ENCODE measurements at places on chromosomes 4 and X. TPM values are rescaled to one million over a fixed set of nuclear protein-coding genes. Genes with fewer than 3 reads are reported as not detected.

POF1B gene
- 142 TPM for total RNA-seq

MSX1 gene
- 0.43 TPM for total RNA-seq

CXorf65 gene
- not detected for total RNA-seq

MAGEA4 gene
- not detected for total RNA-seq

NAP1L3 gene
- total RNA-seq, result 1.4 TPM

STPG2 gene
- 0.17 TPM for total RNA-seq

HAND2 gene
- total RNA-seq, result 175 TPM

COX7B2 gene
- total RNA-seq, result not detected

HHIP gene
- total RNA-seq, result 5.5 TPM

FGFRL1 gene
- total RNA-seq, result 14.7 TPM

RNF175 gene
- not detected for total RNA-seq

C4orf50 gene
- total RNA-seq, result 0.73 TPM

CCDC158 gene
- not detected for total RNA-seq

DNA sequence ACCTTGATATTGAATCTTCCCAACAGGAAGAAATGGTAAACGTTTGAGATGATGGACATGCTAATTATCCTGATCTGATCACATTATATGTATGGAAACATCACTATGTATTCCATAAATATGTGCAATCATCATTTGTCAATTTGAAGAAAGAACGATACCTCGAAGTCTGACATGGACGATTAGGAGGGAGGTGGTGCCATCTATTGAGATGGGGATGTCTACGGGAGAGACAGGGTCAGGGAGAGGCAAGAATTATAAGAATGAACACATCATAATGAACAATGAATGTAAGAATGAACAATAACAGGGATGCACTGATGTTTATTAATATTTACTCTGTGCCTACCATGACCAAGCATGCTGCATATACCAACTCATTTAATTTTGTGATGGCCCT lies 93.7 kb upstream of the SOD3 start:
- DNase-seq, result no peak

- DNase-seq, result no peak
These were observed 3.1 kb downstream of the SLITRK4 start for GRCh38 chrX:143632625-143633410.

DNA sequence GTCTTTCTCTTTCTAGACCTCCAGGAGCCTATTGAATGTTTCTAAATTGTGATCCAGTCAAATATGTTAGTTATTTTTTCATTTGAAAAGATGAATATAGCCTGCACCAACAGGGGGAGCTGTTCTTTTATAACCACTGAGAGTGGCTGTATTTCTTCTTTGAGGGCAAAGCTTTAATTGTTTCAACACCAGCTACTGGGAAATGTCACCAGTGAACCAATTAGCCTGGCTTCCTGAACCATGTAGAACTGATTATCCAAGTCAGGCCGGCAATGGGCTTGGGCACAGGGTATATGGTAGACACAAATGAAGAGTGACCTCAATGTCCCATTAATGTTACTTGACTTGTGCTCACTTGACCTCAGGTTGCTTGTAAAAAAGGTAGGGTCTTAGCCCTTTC lies 4.8 kb upstream of the DAPP1 start:
- DNase-seq, result no peak

DNA sequence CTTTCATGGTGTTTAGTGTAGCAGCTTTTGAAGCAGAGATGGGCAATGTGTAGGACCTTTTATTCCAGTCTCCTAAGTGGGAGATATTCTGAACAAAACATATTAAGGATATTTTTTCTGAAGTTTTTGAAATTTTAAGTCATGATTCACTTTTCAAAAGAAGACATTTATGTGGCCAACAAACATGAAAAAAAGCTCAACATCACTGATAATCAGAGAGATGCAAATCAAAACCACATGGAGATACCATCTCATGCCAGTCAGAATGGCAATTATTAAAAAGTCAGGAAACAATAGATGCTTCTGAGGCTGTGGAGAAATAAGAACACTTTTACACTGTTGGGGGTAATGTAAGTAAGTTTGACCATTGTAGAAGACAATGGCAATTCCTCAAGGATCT lies 76.0 kb downstream of the FAT4 start:
- no peak for DNase-seq

DNA sequence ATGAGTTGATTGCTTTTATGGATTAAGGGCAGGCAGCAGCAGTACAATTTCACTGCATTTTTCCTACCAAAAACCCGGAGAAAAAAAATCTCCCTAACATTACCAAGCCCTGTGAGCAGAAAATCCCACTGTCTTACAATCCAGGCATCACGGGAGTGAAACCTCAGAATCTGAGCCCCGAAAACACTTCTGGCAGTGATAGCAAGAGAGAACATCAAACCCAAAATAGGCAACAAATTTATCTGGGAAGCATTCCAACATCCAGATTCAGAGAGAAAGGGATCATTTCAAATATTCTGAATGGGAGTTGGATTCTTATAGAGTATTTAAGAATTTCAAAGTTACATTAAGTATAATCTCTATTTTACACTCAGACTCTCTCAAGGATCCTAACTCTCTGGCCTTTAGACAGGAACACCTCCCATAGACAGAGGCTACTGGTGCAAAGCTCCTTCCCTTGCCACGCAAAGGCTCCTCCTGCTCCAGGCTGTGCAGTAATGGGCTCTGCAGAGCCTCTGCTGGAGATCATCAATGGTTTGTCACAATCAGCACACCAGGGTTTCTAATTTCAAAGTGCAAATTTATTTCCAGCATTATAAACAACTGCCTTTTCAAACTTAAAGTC lies 256.9 kb downstream of the PARM1 start:
- DNase-seq, result no peak

DNA sequence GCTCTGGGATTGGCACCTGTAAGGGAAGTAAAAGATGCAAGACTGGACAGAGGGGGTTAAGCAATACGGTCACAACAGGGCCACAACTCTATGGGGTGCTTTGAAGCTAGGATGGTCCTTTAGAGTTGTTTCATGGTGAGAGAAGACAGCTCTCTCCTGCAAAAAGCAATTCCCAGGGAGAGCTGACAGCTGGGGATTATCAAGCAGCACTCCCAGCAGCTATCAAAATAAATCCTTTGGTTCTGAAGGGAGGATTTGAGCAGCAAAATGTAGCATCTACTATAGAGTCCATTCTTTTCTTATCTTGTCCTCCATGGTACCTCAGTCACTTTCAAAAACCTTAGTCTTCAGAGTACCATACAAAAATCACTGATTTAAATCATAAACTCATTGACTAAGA lies 35.1 kb upstream of the AP1AR start:
- DNase-seq, result no peak

GRCh38 chr4:174365018-174365587 lies 81.4 kb downstream of the CEP44 start:
- DNase-seq, result no peak

- no peak for DNase-seq
These were observed 49.4 kb upstream of the USP38 start for GRCh38 chr4:143135358-143135757.

- DNase-seq, result no peak
These were observed 402.4 kb upstream of the NDST4 start for GRCh38 chr4:115515772-115516171.

GRCh38 chr4:153079857-153080391 lies 124.3 kb upstream of the TRIM2 start:
- no peak for DNase-seq

- DNase-seq, result no peak
These were observed 26.2 kb downstream of the DLG3 start for GRCh38 chrX:70470850-70471289.

DNA sequence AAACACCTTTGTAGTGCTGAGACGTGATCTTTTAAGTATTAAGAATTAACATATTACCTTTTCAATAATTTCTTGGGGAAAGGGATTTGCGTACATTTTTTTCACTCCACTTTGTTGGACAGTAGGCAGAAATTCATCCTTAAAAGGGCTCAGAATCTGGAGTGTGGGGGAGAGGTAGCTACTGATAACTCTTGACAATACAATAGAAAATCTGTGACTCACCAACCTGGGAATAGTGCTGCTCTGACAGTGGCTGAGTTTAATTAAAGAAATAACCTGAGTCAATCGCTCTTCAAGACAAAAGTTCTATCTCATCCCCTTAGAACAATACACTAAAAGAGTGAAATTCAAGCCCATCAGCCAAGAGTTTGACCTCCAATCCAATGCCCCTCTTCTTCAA lies 60.2 kb downstream of the SLC9A7 start:
- DNase-seq, result no peak

DNA sequence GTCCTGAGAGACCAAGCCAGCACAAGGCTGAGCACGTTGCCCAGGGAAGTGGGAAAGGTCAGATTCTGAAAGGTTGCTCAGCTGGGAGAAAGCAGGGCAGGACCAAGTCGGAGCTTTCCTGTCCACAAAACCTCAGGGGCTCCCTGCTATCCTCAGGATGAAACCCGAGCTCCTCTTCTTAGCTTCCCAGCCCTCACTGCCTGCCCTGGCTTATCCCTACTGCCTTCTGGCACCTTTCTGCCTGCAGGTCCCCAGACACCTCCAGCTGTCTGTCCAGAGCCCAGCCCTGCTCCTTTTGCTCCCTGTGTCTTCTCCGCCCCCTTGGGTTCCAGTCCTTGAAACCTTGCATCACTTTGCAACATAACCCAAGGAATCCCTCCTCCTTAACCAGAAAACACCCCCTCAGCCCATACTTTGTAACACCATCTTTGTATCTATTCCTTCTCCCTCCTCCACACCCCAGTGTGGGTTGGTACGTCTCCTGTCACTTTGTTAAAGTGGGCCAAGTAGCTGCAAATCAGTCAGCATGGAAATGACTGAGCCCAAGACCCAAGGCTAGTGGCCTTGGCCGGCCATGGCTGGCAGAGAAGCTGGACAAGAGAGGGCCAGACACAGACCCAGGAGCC lies 20.0 kb upstream of the PRRG3 start:
- no peak for DNase-seq

DNA sequence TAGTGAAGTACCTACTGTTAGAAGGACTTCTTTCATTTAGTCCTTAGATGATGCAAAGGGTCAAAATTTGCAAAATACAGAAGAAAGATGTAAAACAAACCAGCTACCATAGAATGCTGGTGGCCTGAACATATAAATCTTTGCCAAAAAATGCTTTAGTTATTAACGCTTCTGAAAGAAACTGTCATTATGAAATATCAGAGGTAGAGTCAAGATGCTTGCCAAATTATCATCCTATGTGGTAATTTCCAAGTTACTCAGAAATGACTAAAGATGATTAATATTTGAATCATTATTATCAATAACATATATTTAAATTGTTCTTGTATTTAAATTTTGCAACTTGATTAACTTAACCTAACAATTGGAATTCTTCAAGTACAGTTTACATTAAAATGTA lies 588.4 kb upstream of the FAM241A start:
- DNase-seq, result no peak

GRCh38 chrX:38318196-38318595 lies 9.1 kb downstream of the RPGR start:
- no peak for DNase-seq

GRCh38 chr4:169243825-169244609 lies 26.7 kb downstream of the SH3RF1 start:
- no peak for DNase-seq

DNA sequence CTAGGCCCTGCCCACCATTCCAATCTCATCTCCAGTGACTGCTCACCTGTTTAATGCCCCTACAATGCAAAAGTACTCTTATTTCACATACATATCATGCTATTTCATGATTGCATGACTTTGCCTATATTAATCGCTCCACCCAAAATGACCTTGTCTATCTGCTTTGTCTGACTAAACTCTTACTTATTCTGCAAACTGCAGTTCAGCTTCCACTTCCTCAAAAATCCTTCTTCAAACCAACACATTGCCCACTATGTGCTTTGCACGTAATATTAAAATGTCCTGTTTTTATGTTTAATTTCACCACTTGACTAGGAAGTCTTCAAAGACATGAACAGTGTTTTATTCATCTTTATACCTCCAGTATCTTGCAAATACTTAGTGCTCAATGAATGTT lies 229.6 kb downstream of the OPHN1 start:
- no peak for DNase-seq

DNA sequence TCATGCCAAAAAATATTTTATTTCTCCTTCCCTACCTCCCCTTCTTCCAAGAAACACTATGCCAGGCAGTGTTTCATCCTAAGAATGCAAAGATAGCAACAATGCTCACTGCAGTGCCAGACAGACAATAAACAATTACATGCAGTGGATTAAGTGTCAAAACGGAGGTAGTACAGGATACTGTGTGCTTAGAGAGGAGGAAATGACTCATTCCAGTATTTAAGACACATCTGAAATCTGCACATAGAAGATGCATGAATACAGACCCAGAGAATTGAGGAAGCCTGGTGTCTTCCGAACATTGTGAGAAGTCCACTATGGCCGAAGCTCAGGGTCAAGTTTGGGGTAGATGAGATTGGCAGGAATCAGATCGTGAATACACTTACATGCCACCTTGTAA lies 326.4 kb downstream of the PPP3CA start:
- no peak for DNase-seq

- DNase-seq, result no peak
These were observed 146.3 kb downstream of the SHROOM3 start for GRCh38 chr4:76581077-76581962.

DNA sequence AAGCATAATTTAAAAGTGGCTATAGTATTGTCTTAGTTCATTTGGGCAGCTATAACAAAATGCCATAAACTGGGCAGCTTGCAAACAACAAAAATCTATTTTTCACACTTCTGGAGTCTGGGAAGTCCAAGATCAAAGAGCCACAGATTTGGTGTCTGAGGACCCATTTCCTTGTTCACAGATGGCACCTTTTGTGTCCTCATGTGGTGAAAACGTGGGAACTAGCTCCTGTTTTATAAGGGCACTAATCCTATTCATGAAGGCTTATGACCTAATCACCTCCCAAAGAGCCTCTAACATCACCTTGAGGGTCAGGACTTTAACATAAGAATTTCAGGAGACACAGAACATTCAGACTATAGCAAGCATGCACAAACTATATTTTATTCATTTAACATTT lies 126.5 kb upstream of the WDFY3 start:
- no peak for DNase-seq

- no peak for DNase-seq
These were observed 146.5 kb upstream of the INTU start for GRCh38 chr4:127486248-127486647.

DNA sequence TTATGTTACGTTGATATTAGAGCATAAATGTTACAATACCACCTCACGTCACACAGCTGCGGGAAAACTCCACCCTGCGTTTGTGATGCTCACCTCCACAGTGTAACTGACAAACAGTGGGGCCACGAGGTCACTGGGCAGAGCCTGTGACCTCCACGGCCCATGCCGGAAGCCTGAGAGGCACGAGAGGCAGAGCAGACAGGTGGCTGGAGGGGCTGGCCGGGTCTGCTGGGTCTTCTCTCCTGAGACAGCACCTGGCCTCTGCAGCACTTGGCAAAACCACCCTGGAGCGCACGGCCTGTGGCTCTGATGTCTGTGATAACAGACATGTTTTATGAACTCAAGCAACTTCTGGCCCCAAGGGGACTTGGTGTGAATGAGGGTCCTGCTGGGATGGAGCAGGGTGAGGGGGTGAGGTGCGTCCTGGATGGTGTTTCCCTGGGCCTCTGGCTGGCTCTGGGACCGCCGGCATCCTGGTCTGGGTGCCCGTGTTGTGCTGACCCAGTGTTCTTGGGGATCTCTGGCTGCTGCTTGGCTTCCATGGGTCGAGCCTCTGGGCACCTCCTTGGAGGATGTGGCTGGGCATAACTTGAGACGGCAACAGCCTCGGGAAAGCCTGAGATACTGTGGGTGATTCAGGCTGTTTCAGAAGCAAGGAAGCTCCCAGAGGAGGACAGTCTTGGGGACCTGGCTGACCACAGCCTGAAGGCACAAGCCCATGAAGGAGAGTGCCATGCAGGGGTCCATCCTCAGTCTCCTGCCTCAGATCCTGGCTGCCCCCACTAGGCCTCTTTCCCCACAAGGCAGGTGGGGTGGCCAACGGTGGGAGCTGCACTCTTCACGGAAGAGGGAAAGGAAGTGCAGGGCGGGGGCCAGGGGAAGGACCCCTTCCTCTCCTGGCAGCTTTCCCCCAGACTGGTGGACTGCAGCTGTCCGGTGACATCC lies 19.7 kb downstream of the RNF212 start:
- no peak for DNase-seq

All from mucosa of descending colon (tissue), 3 donors.